ENCODE measurements at places on chromosomes 6 and 20. TPM values are rescaled to one million over a fixed set of nuclear protein-coding genes. Genes with fewer than 3 reads are reported as not detected.

The PAQR8 gene
- 12.8 TPM for total RNA-seq

The ZNF831 gene
- not detected for total RNA-seq

The ANKRD6 gene
- total RNA-seq = 66.7 TPM

The RAMACL gene
- 11.9 TPM for total RNA-seq

The WFDC2 gene
- total RNA-seq = 4.4 TPM

The FYN gene
- total RNA-seq = 318 TPM

The L3MBTL1 gene
- total RNA-seq = 79.5 TPM

The TTK gene
- total RNA-seq = 6.9 TPM

The MAS1 gene
- total RNA-seq = 0.31 TPM

The GPX5 gene
- total RNA-seq = not detected

The PPIL1 gene
- total RNA-seq = 30.7 TPM

The PSORS1C1 gene
- total RNA-seq = not detected

The CAGE1 gene
- total RNA-seq = not detected

The EYA2 gene
- total RNA-seq = 0.94 TPM

The MUC22 gene
- not detected for total RNA-seq

The TNF gene
- total RNA-seq = not detected

The FOXS1 gene
- total RNA-seq = not detected

The ESR1 gene
- total RNA-seq = under 0.01 TPM

The RRP36 gene
- 46.0 TPM for total RNA-seq

The DSP gene
- 2.5 TPM for total RNA-seq

The GRM1 gene
- total RNA-seq = 25.0 TPM

The POU5F1 gene
- total RNA-seq = not detected

The KCNQ5 gene
- 26.9 TPM for total RNA-seq

The RAET1L gene
- total RNA-seq = not detected

The GABBR1 gene
- total RNA-seq = 188 TPM

The SLC26A8 gene
- 3.8 TPM for total RNA-seq

The CNBD2 gene
- 4.1 TPM for total RNA-seq

The GRIK2 gene
- total RNA-seq = 245 TPM

The LAMA2 gene
- total RNA-seq = 7.2 TPM

The SALL4 gene
- 0.31 TPM for total RNA-seq

The CLVS2 gene
- total RNA-seq = 70.1 TPM

The DEFB114 gene
- not detected for total RNA-seq

The QKI gene
- 397 TPM for total RNA-seq

The OPN5 gene
- total RNA-seq = not detected

The RIPPLY2 gene
- 11.3 TPM for total RNA-seq

The TENT5A gene
- total RNA-seq = 2.2 TPM

The EPPIN gene
- total RNA-seq = not detected

The REV3L gene
- 115 TPM for total RNA-seq

The FAM83C gene
- total RNA-seq = not detected

The MOG gene
- total RNA-seq = 0.31 TPM

The SH3BGRL2 gene
- 16.0 TPM for total RNA-seq

The LBP gene
- not detected for total RNA-seq

The TSPO2 gene
- total RNA-seq = not detected

The LGSN gene
- 0.63 TPM for total RNA-seq

The LY6G5B gene
- 13.5 TPM for total RNA-seq

The OR2H2 gene
- not detected for total RNA-seq

The NR2E1 gene
- 13.5 TPM for total RNA-seq

The PPP1R10 gene
- total RNA-seq = 55.7 TPM

The PACSIN1 gene
- total RNA-seq = 4.1 TPM

The C6orf136 gene
- total RNA-seq = 14.4 TPM

The B3GALT4 gene
- 12.8 TPM for total RNA-seq

The SLC35F1 gene
- 90.8 TPM for total RNA-seq
